RWPE1 (cell line): ENCODE measurements at places on chromosomes 5 and 9.

GRCh38 chr9:90953200-90953599 lies 151.6 kb downstream of the SYK start:
- no peak for DNase-seq

GRCh38 chr9:89804766-89805531 lies 200.1 kb downstream of the GADD45G start:
- no peak for DNase-seq

GRCh38 chr9:10562581-10563343 lies 50.0 kb downstream of the PTPRD start:
- DNase-seq = peak; percentile 87

DNA sequence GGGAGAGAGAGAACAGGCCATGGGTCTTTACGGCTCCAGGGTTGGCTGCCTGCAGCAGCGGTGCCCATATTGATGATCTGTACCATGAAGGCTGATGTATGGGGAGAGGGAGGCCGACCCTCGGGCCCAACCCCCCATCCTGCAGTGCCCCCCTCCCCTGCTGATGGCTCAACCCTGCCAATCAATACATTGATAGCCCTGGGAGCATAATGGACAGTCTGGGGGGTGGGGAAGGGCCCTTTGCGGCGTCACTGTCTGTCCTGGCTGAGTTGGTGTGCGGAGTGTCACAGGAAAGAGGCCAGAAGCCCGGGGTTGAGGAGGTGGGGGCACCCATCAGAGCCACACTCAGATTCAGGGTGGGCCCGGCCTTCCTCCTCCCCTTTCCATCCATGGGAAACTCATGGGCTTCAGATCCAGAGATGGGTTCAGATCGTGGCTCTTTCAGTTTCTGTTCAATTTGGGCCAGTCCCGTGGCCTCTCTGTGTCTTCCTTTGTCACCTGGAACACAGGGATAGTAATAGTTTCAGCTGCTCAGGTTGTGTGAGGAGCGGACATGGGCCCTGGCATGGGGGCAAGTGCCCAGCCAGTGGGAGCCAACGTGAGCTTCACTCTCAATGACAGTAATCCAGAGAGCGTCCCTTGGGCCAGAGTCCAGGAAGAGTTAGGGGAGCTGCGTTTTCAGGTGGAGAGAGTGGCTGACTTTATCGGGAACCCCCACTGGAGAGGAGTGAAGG lies 9.5 kb downstream of the FGF18 start:
- no peak for DNase-seq

DNA sequence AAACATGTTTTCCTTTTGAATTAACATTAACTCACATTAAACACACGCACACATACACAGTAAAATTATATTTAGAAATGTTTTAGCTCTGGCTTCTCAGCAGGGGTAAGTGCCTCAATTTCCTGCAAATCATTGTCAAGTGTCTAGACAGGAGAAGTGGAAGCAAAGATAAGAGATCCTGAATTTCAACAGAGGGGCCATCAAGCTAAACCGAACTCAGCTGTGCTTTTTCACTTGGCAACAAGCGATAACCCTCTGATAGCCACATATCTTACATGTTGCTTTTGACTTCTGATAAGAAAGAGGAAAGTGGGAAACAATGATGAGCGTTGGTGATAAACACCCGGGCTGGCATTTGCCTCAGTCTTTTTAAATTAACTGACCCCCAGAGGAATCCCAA lies 79.7 kb upstream of the SPDL1 start:
- no peak for DNase-seq

GRCh38 chr5:172859966-172860365 lies 25.9 kb downstream of the ERGIC1 start:
- no peak for DNase-seq

GRCh38 chr9:115524453-115525059 lies 406.6 kb upstream of the TNC start:
- peak; percentile 71 for DNase-seq

- DNase-seq = no peak
Observed at GRCh38 chr5:40217553-40217952, 462.2 kb upstream of the PTGER4 start.

GRCh38 chr5:68748101-68748500 lies 345.7 kb upstream of the SLC30A5 start:
- DNase-seq = no peak

DNA sequence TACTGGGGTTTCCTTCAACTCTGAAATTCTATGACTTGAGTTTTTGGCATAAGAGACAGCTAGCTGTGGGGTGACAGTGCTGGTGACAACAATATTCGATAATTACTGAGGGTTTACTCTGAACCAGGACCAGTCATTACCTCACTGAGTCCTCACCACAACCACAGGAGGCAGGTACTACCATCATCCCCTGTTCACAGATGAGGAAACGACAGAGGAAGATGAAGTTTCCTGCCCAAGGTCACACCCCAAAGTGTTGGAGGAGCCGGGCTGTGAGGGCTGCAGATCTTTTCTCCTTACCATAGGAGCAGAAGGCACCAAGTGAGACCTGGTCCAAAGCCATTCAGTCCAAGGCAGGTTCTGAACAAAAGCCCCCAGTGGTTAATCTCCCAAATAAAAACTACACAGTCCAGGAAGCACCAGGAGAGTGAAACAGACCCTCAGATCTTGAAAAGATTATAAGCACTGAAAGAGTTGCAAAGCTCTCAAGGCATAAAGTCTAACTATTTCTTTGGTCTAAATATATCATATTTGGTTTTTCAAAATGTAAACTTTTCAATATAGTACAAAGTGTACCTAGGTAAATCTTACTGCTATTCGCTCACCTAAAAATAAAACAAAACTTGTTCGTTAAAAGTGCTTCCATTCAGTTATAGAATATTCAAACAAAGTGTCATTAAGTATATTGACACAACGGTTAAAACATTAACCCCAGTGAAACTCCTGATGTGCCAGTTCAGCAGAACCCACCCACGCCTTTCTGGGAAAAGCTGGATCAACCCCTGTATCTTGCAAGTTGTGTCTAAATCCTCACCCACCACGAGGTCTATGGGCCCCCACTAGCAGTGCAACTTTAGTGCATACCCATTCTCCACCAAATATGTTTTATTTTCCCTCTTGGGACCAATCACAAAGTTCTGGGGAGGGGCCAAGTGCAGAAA lies 82.6 kb upstream of the EQTN start:
- DNase-seq = no peak

GRCh38 chr9:112078432-112078831 lies 96.7 kb downstream of the SUSD1 start:
- DNase-seq = no peak

DNA sequence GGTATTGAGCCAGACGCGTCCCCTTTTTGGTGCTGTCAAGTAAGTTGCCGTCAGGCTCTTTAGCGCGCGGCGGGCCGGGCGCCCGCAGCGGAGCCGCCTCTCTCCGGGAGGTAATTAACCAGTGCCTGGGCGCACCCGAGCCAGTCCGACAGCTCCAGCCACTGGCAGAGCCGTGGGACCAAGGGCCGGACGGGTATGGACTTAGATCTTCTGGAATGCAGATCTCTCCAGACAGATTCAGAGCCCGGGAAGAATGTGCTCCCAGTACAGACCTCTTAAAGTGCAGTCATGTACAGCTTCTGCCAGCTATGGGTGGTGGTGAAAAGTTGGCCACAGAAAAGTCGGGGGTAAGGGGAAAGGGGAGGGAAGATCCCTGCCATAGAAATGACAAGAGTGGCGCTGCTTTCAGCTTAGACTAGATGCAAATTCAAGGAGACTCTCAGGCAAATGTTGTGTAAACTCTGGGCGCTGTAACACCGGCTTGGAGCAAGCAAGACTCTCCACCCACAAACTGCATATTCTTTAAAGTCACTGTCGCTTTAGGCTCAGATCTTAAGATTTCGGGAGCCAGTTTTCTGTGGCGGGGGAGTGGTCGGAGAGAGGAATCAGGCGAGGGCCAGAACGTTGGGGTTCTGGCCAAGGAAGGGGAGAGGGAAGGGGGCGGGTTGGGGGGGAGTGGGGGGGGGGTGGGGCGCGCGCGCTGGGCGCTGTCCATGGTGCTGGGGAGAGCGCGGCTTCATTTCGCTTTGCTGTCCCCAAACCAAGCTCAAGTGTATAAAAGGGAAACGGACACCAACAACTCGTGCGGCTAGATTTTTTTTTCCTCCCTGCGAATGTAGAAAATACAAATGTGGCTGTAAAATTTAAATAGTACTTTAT lies 29.2 kb downstream of the NR2F1 start:
- DNase-seq = peak; percentile 31
